ENCODE measurements at places on chromosomes 3 and 15. TPM values are rescaled to one million over a fixed set of nuclear protein-coding genes. Genes with fewer than 3 reads are reported as not detected.

Gene GOLGA8R
- 1.9 TPM for total RNA-seq

Gene HTR3E
- total RNA-seq = not detected

Gene FBXO40
- not detected for total RNA-seq

Gene WDR82
- total RNA-seq = 83.1 TPM

Gene CSTA
- 0.66 TPM for total RNA-seq

Gene GLDN
- total RNA-seq = 0.09 TPM

Gene RHOV
- total RNA-seq = under 0.01 TPM

Gene CCR8
- total RNA-seq = not detected

Gene PIERCE2
- total RNA-seq = 0.94 TPM

Gene DAZL
- not detected for total RNA-seq

Gene FBXL2
- 13.7 TPM for total RNA-seq

Gene IL16
- 0.19 TPM for total RNA-seq

Gene ALS2CL
- total RNA-seq = 8.5 TPM

Gene FRMD5
- total RNA-seq = 11.7 TPM
